Esophagus squamous epithelium (tissue), 5 donors: ENCODE measurements at places on chromosomes 1 and 21.

- DNase-seq, result no peak
Observed at GRCh38 chr1:5067246-5067645, 412.8 kb downstream of the AJAP1 start.

- DNase-seq, result no peak
Observed at GRCh38 chr1:239186487-239186886, 199.9 kb upstream of the CHRM3 start.

DNA sequence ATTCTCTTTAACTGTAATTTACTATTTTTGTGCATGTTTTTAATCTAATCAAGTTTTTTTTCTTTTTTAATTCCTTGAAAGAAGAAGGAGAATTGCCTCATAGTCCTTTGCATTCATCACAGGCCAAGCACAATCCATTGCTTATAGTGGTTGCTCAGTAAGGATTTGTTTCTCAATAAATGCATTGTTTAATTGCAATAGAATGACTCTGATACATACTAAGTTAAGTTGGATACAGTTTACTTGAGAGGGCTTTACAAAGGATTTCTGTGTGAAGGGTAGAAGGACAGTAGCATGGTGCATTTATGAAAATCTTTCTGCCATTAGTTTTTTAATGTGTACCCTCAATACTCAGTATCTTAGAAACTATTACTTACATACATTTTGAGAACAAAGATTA, 186.2 kb downstream of the LRRIQ3 start:
- no peak for DNase-seq

GRCh38 chr1:39632323-39632681, 7.1 kb downstream of the HEYL start:
- no peak for DNase-seq

GRCh38 chr1:210781652-210782051, 352.3 kb downstream of the KCNH1 start:
- DNase-seq, result no peak

- DNase-seq, result no peak
Observed at GRCh38 chr21:39681845-39682244, 63.1 kb upstream of the IGSF5 start.

GRCh38 chr1:46442317-46443161, 47.1 kb upstream of the DMBX1 start:
- no peak for DNase-seq

DNA sequence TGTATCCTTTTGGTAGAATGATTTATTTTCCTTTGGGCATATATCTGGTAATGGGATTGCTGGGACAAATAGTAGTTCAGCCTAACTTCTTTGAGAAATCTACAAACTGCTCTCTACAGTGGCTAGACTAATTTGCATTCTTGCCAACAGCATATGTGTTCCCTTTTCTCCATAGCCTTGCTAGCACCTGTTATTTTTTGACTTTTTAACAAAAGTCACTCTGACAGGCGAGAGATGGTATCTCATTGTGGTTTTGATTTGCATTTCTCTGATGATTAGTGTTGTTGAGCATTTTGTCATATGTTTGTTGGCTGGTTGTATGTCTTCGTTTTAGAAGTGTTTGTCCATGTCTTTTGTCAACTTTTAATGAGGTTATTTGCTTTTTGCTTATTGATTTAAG, 99.8 kb downstream of the UCK2 start:
- no peak for DNase-seq

GRCh38 chr1:33966346-33967141, 102.7 kb downstream of the HMGB4 start:
- no peak for DNase-seq

GRCh38 chr1:246086191-246086590, 420.9 kb downstream of the SMYD3 start:
- no peak for DNase-seq

- DNase-seq, result no peak
Observed at GRCh38 chr21:38349111-38349746, 92.4 kb downstream of the KCNJ15 start.

GRCh38 chr1:25739341-25739740, 60.7 kb upstream of the SELENON start:
- DNase-seq, result no peak

DNA sequence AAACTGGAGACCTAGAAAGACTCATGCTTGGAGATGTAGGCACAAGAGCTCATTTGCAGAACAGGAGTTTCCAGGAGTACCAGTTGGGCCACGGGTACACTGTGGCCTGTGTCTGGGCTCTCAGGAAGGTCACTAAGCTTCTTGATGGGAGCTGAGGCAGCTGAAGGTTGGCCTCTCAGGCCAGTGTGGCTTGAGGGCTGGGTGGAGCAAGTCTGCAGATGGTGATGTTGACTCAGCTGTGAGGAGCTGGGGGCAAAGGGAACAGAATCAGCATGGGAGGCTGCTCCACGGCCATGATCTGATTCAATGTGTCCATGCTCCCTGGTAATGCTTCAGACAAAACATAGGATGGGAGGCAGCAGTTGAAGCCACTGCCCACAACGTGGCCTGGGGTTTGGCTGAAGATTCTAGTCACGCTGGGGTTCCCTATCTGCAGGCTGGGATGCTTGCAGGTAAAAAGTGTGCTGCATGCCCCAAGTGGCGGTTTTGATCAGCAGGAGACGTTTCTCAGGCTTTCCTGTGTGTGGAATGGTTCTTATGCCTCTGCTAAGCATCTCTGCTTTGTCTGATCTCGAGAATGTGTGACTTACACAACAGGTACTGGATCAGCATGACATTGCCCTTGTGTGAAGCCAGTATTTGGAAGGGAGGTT, 15.4 kb upstream of the TENT5C start:
- DNase-seq, result no peak

GRCh38 chr1:177585302-177586220, 384.3 kb downstream of the SEC16B start:
- DNase-seq, result no peak

DNA sequence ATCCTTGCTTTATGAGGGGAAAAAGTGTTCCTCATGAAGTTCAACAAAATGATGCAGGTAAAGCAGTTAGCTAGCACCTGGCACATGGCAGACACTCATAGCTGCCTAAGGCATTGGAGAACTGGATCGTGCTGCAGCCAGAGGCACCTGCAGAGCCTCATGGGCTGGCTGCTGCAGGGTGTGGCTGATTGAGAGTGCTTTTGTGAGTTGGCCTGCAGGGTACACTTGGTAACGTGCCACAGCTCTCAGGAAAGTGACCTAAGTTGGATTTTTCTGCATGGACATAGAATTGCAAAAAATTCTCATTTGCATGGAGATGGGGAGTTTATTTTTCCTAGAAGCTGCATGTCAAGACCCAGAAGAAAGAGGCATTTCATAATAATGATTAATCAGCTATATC, 31.6 kb upstream of the IL20 start:
- no peak for DNase-seq

DNA sequence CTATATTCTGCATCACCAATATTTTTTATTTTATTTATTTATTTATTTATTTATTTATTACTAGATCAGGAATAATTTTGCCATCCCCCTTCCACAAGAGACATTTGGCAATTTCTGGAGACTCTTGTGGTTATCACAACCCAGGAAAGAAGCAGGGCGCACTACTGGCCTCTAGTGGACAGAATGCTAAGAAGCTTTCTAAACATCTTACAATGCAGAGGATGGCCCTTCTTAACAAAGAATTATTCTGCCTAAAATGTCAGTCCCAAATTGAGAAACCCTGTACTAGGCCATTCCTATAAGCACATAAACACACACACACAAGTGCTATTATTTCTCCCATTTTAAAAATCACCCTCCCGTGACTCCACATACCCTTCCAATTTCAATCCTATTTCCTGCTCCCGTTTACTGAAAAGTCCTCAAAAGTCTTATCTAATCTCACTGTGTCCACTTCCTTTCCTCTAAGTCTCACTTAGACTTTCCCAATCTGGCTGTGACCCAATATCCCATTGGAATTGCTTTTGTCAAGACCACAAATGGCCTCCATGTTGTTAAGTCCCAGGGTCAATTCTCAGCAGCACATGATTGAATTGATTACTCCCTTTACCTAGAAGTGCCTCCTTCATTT, 43.7 kb upstream of the RNF11 start:
- DNase-seq, result no peak

GRCh38 chr21:45019076-45019886, 55.1 kb upstream of the ADARB1 start:
- no peak for DNase-seq

DNA sequence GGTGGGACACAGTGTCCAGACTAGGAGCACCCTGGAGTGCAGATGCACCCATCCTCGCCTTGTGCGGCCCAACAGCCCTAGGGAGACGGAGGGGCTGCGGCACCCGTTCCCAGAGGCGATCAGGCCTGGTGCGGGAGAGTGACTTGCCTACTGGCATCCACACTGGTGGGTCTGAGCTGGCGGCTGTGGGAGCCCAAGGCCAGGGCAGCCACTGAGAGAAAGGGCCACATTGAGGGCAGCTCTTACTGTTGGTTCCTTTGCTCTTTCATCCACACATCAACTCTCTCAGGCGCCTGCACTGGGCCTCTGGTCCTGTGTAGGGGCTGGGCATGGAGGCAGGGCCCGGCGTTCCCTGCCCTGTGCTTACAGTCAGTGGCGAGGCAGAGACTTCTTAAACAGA, 8.6 kb downstream of the PODN start:
- DNase-seq, result no peak

- no peak for DNase-seq
Observed at GRCh38 chr1:172185211-172185610, 235.3 kb upstream of the C1orf105 start.

DNA sequence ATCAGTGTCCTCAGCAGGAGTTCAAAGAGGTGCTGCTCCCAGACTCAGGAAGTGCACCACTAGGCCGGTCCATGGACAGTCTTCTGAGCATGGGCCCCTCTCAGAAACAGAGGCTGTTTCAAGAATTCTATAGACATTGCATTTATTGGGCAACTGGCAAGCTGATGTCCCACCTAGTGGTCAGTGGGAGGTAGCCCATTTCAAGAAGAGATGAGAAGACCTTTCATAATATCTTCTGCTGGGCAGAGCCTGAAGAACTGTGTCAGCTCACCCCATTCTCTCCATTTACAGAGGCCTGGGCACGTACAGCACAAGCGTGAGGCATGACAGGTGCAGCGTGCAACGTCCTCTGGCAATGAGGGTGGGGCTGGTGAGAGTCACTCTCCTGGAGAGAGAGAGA, 216.0 kb downstream of the DYRK1A start:
- DNase-seq, result no peak

- no peak for DNase-seq
Observed at GRCh38 chr1:89548122-89548857, 23.7 kb downstream of the LRRC8B start.

GRCh38 chr1:235702412-235702811, 52.8 kb upstream of the GNG4 start:
- DNase-seq, result no peak

- DNase-seq, result no peak
Observed at GRCh38 chr1:203178821-203179666, 3.4 kb upstream of the MYBPH start.

DNA sequence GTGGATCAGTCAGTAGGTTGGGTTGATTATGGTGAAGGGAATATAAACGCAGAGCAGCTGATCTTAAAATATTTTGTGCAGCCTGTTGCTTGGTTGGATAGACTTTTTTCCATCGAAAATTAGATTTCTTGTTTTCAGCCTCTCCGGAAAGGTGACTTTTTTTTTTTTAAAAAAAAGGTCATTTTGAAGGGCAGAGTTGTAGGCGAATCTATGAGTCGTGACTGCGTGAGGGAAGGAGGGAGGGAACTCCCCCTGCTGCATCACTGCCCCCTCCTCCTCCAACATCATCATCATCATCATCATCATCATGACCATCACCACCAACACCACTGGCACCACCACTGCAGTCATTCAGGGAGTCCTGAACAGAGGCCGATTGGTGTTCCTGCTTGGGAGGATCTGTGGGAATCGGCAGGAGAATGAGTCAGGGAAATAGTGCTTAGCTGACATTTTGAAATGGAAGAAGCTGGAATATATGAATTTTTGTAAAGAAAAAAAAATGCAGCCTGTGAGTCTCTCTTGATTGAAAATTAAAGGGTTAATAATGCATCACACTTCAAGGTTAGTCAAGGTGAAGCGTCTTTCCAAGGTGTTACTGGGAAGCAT, 1.2 kb downstream of the ATP1B1 start:
- DNase-seq, result no peak

- DNase-seq, result no peak
Observed at GRCh38 chr1:247056071-247056470, 22.5 kb downstream of the ZNF670 start.

- no peak for DNase-seq
Observed at GRCh38 chr1:185938396-185938795, 204.2 kb downstream of the HMCN1 start.

DNA sequence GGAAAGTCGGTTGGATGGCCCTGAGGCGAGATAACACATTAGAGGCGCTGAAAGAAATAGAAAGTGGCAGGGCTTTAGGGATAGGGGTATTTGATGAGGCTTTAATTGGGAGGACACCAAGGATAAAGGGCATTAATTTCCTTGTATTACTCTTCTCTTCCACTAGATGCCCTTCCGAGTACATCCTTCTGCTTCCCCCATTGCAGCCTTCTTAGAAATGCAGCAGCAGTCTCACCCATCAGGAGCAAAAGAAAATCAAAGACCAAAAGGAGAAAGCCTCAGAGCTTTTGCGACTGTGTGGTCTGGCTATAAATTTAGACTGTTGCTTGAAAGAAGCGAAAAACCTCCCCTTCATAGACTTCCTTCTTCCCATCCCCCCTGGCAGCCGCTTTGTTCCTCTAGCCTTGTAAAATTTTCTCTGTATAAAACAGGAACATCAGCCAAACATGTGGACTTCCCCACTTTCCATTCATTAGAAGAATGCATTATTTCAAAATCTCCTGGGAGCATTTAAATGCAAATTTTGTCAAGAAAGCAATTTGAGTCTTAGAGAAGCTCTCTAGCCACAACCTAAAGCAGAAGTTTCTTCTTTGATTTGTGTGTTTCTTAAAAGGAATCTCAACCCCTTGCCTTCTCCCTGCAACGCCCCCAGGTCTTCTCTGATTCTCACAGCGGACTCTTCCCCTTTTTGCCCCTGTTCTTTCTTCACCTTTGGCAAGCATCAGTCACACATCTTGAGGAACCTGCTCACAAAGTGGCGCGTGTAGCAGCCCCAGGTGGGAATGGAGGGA, 76.6 kb downstream of the NDUFS5 start:
- DNase-seq, result no peak

GRCh38 chr21:14523234-14523633, 22.9 kb downstream of the SAMSN1 start:
- no peak for DNase-seq

DNA sequence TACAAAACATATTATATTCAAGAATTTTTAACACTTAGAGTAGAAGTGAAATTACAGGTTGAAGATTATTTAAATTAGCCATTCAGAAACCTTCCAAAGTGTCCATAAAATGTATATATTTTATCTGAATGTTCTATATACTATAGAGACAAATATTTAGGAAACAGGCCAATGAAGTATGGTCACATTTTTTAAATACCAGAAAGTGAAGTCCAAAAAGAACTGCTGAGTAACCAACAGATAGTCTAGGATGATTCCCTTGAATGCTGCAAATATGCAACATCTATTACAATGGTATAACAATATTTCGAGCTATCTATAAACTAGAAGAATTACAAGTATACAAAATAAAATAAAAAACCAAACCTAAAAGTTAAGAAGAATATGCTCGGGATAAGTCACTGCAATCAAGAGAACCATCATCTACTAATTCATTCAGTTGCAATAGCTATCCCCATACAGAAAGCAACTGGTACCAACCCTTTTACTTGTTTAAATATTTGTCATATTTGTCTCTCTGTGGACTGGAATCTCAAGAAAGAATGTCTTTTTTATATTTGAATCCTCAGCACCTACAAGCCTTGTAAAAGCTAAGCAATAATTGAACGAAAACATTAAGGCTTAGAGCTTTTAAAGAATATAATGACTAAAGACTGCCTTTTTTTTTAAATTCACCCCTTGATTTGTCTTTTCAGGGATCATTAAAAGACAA, 8.1 kb downstream of the ODF2L start:
- DNase-seq, result no peak
